ENCODE measurements at places on chromosomes 2 and 18. TPM values are rescaled to one million over a fixed set of nuclear protein-coding genes. Genes with fewer than 3 reads are reported as not detected.

The TMEM169 gene
- polyA plus RNA-seq = 0.07 TPM

GRCh38 chr18:43046322-43046721, 69.2 kb downstream of the RIT2 start:
- no peak for DNase-seq

The OR6B2 gene
- not detected for polyA plus RNA-seq

- DNase-seq = no peak
These were observed 36.5 kb downstream of the EFR3B start for GRCh38 chr2:25078170-25079049.

DNA sequence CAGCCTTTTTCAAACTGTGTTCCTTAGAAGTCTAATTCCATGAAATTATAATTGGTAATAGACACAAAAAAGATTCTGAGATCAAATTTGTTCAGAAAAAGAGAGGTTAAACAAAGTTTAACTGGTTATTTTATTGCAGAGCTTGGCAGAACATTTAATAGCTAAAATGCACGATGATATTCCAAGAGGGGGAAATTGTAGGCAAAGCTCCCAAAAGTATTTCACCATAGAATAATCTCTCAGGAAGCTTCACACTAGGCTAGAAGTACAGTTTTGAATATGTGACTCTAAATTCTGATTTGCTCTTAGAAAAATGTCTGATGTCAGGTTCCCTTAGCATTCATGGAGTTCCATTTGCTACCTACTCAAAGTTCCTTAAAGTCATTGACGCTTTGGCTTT, 292.4 kb upstream of the SETBP1 start:
- no peak for DNase-seq

DNA sequence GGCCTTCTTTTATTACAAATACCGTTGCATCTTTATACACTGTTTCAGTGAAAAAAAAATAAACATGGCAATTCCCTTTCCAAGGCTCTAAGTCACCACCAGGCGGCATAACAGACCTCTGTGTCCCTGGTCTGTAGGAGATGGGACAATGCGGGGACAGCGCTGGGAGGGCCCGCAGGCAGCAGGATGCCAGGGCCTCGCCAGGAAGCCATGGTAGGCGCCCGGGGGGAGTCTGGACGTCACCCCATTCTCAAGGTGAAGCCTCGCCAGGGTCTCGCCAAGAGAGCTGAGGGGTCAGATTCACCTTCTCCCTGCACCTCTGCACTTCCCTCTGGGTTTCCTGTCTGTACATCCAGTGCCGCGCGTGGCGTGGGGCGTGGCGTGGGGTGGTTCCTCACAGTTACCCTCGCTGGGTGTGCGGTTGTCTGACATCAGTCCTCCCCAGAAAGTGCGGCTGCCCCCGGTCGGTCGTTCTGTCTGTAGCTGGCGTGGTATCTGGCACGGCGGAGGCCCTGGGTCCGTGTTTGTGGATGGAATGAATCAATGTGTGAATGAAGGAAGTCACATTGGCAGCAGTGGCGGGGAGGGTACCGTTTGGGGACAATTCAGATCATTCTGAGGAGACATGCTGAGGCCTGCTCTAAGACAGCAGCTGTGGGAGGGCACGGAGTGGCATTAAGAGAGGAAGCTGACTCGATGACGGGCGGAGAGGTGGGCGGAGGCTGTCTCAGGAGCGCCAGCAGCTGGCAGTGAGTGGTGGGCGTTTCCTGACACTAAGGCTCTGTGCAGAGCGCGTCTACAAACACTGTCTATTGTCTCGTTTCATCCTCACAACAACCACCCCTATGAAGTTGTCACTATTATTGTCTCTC, 46.0 kb downstream of the LRRFIP1 start:
- peak; percentile 68 for DNase-seq

- no peak for DNase-seq
These were observed 25.6 kb upstream of the SCYGR1 start for GRCh38 chr2:227413371-227413770.

- DNase-seq = no peak
These were observed 49.2 kb upstream of the CCDC150 start for GRCh38 chr2:196590286-196590685.

The DYSF gene
- 38.3 TPM for polyA plus RNA-seq

DNA sequence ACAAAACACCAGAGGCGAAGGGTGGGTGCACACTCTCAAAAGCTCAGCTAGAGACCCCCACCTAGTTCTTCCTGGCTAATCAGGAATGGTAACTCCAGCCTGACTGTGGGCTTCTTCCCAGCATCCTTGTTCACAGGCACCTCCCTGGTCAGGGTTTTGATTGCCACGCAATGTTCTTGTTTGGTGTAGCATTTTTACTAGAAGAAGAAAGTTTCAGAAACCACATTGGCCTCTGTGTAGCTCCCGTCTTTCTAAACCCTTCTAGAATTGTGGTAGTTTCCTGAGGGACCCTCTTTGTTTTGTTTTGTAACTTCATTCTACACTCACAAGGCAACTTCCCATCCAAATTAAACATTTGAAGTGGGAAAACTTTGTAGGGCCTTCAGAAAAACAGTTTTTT, 254.5 kb upstream of the EPAS1 start:
- DNase-seq = no peak

The EFR3B gene
- 0.59 TPM for polyA plus RNA-seq

DNA sequence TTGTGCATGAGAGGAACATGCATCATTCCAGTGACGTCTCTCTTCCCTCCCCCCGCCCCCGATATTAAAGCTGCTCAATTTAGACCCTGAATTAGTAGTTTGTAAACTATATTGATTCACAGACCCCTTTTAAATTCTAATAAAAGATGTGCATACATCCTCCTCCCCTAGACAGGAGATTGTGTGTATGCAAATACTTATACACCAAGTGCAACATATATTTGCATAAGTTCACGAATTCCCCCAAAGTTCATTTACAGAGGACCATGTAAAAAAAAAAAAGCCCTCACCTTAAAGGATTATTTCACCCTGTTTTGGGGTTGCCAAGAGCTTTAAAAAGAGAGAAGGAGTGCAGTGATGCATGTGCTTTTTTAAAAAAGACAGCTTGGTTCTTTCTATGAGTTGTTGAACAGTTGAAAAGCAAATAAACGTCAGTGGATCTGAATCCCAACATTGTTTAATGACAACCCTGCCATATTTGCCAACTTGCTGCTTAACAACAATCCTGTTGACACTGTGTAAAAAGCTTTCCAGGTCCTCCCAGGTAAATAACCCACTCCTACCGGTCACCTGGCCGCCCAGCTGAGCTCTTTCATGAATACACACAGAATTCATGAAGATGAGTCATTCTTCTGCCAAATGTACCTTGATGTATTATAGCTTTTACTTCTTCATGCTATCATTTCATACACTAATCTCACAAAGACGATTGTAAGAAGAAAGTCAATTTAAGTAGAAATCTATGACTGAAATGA, 211.5 kb downstream of the IKZF2 start:
- DNase-seq = no peak

DNA sequence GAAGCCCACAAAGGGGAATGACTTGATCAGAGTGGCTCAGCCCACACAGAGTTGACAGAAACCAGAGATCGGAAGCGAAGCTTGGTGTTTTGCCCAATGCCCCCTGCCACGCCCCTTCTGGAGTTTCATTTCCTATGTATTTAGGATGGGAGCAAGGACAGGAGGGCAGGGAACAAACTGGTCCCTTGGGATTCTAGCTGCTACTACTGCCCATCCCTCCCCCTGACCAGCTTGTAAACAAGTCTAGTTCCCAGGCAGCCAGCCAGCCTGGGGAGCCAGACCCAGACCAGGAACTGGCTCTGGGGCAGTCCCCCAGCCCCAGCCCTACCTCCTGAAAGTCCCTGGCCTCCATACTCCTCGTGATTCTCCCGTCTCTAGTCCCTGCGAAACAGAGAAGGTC, 8.3 kb downstream of the WNT6 start:
- DNase-seq = no peak

- no peak for DNase-seq
These were observed 74.8 kb downstream of the DYSF start for GRCh38 chr2:71528131-71528591.

DNA sequence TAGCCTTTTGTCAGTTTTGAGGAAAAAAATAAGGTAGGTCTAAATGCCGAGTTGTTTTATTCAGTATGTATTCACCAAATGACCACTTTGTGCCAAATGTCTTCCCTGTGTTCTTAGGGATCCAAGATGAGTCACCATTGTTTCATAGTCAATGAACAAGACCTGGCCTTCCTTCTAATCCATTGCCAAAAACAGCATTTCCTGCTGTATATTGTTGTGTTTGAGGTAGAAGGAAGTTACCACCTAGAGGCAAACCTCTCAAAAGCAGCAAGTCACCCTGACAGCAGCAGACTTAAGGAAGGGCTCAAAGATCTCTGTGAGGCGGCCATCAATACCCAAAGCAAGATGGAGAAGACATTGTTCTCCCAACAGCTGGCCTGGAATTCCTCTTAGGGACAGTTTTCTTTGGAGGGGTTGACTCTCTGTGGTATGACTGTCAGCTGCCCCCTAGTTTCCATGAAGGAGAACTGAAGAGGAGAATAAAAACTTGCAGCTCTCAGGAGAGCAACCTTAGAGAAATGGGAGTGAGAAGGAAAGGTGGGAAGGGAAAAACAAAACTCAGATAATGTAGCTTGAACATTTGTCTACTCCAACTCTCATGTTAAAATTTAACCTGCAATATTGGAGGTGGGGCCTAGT, 328.3 kb downstream of the LRATD1 start:
- DNase-seq = no peak

GRCh38 chr2:21055879-21056790, 12.3 kb upstream of the APOB start:
- DNase-seq = no peak

The STRADB gene
- 48.5 TPM for polyA plus RNA-seq

DNA sequence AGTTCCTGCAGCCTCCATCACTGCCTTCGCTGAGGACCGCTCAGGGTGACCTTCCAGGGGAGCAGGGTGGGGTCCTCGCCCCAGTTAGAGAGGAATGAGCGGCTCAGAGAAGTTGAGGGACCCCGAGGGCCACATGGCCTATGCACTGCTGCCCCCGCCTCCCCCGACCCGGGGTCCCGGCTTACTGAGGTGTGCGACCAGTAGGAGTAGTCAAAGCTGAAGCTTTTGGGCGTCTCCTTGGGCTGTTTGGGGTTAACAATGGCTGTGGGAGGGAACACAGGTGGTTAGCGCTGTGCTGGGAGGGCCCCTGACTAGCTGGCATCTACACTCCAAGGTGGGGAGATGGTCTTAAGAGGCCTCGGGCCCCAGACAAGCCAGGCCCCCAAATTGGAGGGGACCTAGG, 31.0 kb downstream of the KIF1A start:
- DNase-seq = no peak

DNA sequence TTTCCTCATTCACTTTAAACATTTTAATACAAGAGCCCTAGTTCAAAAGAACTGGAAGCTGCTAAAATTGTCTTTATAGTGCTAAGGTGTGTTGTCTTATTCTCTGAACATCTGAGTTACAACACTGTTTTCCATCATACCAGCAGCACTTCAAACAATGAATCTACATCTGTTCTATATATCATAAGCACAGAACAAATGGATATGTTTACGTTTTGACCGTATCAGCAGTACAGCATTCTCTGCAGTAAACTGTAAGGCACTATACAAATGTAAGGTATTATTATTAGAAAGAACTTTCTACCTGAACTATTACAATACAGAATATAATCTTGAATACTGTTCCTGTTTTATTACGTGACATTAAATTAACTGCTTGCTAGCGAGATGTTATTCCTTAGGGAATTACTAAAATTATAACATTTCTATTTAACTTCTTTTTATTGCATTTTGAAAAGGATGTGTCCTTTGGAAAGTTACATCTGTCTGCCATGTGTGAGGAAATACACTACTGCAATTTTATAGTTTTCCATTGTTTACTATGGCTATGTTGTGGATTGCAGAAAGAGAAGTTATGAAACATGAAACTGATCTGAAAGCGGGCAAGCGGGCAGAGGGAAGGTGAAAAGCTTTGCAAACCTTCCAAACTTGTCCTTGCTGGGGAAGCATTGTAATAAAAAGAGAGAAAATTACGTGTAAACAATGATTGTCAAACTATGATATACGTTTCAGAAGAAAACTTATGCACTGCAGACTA, 13.7 kb downstream of the NCKAP1 start:
- DNase-seq = no peak

The PAX8 gene
- polyA plus RNA-seq = 0.78 TPM

- DNase-seq = no peak
These were observed 8.7 kb upstream of the NGEF start for GRCh38 chr2:233021771-233022170.

DNA sequence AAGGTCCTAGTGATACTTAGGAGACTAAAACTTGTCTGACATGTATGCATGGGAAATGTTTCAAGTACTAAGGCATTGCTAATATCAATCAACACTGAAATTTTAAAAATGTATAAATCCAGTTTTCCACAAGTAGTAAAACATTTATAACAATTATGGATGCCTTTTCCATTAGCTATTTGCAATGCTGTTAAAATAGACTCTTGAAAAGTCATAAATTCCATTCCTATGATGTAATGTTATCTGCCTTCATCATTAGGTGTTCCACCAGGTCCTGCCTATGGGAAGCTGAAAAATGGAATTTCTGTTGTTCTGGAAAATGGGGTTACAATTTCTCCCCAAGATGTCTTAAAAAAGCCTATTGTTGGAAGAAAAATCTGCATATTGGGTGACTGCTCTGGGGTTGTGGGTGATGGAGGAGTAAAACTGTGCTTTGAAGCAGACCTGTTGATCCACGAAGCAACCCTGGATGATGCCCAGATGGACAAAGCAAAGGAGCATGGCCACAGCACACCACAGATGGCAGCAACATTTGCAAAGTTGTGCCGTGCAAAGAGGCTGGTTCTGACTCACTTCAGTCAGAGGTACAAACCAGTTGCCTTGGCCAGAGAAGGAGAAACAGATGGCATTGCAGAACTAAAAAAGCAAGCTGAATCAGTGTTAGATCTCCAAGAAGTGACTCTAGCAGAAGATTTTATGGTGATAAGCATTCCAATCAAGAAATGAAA, 18.7 kb downstream of the ELAC1 start:
- DNase-seq = no peak

The FHL2 gene
- polyA plus RNA-seq = 24.7 TPM

GRCh38 chr2:217657252-217657651, 345.5 kb downstream of the TNS1 start:
- no peak for DNase-seq

DNA sequence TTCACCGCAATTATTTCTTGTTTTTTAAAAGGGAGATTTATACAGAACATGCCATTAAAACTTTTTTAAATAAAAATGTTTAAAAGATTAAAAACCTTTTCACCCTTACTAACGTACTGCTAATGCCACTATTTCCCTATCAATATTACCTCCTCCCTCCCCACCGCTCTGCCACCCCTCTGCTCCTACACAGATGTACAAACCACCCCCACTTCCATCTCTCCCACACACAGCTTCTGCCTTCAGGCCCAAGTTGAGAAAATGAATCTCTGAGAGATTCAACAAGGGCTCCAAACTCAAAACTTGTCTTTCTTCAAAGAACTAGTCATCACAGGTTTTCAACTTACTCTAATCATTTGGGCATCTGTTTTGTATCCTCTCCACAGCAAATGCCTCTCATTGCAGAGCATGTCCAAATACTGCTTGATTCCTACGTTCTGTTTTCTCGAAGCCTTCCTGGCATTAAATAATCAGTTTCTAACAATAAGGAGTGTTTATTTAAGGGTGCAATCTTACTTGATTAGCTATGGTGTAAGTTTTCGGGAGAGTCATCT, 32.1 kb downstream of the FARSB start:
- no peak for DNase-seq
